ENCODE measurements at places on chromosomes 16 and 17.

GRCh38 chr17:4485676-4486646 lies 12.7 kb upstream of the SPNS2 start:
- no peak for DNase-seq

GRCh38 chr17:79629548-79630049 lies 18.7 kb upstream of the RBFOX3 start:
- no peak for DNase-seq

DNA sequence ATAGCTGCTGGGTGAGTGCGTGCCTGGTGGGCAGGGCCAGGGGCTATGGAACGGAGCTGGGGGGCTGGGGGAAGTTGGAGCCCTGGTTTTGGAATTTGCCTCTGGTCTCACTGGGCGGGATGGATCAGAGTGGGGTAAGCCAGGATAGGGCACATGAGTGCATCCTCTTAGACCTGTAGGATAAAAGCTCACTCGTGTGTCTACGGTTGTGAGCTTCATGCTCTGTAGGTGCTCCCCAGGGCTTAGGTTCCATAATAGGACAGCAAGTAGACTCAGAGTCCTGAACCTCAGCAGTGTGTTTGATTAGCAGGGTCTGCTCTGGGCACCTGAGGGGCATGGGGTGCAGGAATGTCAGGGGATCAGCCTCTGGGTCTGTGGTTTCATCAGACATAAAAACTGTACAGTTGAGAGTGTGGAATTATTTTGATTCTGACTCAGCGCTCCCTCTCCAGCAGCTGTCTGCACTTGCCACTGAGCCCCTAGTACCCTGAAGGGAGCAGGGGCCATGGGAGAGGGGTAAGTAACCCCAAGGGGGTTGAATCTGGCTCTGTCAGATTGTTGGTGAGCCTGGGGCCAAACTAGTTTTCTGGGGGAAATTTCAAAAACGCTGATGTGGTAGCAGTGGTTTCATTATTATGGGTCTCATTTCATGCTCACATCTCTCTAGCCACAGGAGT lies 84.2 kb upstream of the LGALS9 start:
- no peak for DNase-seq

- DNase-seq = no peak
Measured at GRCh38 chr16:66372078-66372897, 5.8 kb downstream of the CDH5 start.
